Panc1 (cell line): ENCODE measurements at places on chromosomes 7 and 10.

DNA sequence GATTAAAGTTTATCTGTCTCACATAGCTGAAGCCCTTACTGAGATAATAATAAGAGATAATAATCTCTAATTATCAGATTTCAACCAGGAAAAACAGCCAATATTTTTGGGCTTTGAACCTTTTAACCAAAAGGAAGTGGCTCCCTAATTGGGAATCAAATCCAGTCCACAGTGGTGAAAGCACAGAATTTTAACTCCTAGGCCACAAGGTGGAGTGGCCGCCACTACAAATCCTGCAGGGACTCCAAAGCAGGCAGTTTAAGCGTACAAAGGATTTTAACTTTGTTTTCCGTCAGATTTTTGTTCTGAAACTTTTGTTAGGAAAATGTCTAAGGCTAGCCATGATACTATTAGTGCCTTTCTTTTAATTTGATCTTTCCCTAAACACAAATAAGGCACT, 99.6 kb upstream of the CCNY start:
- DNase-seq: no peak

GRCh38 chr7:81173766-81174281, 255.0 kb upstream of the SEMA3C start:
- DNase-seq: peak; percentile 38

DNA sequence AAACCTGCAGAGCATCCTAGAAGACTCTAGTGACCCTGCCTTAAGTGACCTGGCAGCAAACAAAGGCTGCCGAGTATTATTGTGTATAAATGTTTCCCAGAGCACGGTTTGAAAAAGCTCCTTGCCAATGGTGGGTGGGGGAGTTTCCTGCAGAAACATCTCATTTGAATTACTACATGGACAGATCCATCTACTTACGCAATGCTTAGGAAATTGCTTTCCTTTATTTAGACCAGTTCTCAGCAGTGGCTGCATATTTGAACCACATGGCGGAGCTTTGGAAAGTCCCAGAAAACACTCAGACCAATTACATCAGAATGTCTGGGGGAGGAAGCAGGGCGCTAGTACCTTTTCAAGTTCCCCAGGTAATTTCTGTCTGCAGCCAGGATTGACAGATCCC, 560.9 kb downstream of the SDK1 start:
- DNase-seq: no peak

DNA sequence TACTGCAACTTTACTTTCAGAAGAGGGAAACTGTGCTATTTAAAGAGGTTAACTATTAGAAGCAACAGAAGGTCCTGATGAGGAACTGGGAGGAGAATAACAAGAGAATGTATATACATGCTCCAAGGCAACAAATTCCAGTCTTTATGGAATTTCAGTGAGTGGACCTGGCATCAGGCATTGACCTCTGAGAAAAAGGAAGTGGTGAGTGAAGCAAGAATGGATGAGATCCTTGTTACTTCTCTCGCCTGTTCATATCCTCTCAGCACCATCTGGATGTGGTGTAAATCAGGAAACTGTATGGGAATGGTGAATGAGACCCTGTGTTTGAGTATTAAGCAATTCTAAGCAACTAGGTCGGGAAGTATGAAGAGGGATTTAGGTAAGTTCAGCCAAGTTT, 30.3 kb upstream of the KBTBD2 start:
- no peak for DNase-seq

DNA sequence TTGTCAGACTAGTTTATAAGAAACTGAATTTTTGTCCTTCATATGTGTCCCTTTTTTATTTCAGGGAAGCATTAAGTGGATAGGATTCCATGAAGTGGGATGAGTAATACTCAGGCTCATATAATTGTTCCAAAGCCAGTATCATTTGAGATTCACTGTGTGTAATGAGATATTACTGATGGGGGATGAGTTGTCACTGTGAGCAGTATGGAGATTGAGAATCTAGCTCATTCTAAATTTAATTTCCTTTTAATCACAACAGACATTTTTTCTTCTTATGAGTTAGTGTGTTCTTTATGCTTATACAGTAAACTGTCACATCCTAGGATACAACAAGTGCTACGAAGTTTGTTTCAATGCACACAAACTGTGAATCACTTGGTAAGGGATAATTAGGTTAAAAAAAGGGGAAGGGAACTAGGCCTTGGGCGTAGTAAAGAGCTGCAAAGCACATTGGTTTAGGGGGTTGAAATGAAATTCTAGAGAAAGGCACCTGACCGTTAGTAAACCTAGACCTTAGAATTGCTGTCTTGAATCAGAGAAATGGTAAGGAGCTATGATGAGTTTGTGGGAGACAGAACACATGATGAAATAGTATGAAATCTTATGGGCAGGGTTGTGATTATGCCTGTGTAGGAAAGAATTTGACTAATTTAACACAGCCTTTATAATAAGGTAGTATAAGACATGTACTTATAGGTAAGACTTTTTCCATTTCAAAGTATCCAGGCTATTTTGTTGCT, 153.4 kb downstream of the MLLT10 start:
- DNase-seq: no peak

GRCh38 chr7:31816810-31817209, 129.8 kb downstream of the PPP1R17 start:
- no peak for DNase-seq

DNA sequence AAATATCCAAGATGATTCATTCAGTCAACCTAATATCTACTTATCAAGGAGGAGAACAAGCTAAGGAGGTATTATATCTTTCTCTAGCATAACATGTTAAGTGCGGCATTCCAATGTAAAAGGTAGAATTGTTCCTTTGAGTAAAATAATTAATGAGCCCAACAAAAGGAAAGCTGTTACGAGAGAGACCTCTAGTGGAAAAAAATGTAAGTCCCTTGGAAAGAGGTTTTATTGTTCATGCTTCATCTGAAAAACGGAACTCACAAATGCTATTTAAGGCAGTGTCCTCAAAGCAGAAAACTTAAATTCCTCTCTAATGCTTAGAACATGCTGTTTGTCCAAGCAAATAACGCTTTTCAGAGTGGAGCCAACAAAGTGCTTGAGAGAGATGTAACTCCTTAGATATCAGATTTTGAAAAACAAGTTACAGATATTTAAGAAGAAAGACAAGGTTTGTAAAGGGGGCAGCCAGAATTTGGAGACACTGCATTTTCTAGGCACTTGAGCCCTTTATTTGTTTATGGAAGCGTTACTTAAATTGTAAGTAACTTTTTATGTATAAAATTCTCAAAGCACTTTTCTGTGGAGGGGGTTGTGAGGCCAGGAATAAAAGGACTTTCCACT, 119.9 kb downstream of the TFEC start:
- peak; percentile 13 for DNase-seq

DNA sequence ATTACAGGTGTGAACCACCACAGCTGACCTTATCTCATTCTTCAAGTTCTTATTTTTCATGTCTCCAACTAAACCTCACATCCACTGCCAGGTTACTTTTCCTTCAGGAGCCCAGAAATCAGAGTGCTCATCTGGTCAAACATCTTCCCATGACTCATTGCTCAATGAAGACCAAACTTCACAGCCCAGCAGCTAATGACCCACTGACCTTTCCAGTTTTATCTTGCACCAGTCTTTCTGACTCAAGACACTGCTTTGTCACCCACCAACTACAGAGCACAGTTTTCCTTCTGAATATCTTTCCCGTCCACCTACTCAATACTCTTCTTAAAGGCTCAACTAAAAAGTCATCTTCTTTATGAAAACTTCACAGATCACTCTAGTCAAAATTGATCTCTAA, 245.1 kb downstream of the CHCHD3 start:
- no peak for DNase-seq

- DNase-seq: no peak
These were observed 166.2 kb upstream of the FAM3C start for GRCh38 chr7:121562259-121562658.

DNA sequence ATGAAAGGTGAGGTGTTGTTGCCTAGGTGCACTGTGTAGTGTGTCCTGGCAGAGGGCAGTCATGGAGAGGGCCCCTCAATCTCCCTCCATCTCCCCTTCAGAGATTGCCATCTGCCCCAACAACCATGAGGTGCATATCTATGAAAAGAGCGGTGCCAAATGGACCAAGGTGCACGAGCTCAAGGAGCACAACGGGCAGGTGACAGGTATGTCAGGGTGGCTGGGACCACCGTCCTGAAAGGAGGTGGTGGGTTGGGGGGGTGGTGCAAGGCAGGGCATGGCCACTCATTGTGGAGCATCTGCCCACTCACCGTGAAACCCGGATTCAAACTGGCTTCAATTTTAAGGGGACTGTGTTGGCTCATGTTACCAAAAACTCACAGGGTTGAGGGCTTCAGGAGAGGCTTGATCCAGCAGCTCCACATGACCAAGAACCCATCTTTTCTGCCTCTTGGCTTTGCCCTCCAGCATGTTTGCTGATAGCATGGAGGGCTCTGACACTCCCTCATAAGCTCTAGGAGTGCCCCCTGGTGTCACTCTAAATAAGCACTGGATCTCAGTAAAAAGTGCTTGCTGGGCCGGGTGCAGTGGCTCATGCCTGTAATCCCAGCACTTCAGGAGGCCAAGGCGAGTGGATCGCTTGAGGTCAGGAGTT, 12.2 kb downstream of the ARPC1B start:
- DNase-seq: no peak

DNA sequence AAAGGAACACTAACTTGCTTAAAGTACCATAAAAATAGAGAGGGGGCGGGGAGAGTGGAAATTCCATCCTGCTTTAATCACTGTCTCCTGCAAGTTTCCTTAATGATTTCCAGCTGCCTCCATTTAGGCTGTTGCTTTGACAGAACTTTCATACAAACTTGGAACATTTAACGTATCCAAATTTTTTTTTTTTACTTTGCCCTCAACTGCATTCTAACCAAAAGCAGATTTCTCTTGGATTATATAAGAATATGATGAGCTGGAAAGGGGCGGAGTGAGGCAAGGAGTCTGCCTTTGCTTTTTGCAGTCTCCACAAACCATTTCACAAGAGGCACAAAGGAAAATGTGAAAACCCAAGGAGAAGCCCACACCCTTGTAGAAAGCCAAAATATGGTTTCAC, 46.6 kb upstream of the COL1A2 start:
- no peak for DNase-seq

GRCh38 chr10:86283466-86284287, 82.9 kb downstream of the GRID1 start:
- no peak for DNase-seq

DNA sequence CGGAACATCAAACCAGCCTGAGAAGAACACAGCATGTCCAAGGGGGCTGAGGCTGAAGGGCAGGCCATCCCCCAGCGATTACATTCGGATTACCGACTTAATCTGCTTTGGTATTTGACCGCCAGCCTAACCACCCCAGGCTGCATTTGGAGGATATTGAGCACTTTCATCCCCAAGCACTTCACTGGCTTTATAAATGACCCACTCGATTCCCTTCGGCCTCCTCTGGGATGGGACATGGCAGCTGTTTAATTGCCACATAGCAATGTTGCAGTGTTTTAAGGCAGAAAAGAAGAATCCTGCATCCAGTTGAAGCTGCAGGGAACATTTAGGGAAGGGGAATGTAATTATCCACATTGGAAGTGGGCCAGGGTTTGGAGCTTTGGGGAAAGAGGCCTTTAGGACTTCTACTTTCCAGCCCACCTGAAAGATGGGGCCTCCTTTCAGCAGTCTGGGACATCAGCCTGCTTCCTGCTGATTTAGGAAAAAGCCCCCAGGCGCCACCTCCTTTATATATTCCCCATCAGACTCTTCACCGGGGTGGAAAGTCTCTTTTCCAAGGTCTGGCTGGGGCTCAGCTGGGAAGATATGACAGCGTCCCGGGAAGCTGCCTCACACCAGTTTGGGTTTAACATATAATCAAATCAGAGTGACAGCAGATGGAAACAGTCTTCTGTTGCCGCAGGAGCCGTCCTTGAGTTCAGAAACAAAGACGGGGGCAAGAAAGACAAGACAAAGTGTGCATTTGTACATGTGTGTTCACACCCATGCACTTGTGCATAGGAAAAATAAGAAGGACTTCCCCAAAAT, 9.2 kb downstream of the DPCD start:
- DNase-seq: no peak

DNA sequence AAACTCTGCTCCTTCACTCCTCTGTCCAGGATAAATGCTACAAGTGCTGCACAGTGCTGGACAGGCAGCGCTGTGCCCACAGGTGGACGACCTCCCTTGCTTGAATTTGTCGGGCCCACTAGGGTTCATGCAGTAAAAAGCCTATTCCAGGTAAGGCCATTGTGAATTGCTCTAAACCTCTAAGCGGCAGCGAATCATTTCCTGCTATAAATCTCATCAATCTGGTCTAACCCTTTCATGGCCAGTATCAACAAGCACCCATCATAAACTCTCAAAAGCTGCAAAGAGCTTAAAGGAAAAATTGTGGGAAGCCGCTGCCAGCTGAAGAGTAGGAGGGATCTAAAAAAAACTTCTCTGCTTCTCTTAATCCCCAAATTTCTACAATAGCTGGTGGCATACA, 134.2 kb downstream of the SLC25A13 start:
- no peak for DNase-seq

DNA sequence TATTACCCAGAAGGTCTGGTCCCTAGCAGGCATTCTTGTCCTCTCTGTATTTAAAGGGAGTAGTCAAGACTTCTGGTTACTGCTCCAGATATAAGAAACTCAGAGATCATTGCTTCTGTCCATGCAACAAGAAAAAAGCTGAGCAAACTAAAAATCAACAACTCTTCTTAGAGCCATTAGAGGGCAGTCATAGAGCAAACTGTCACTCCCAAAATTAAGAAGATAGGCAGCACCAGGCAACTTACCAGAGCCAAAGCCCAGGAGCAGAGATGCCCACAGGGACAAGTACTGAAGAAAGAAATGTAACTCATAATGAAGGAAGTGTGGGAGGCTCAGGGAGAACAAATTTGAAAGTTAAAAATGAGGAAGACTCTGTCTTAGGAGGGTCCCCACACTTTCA, 472.9 kb upstream of the COBL start:
- DNase-seq: no peak

DNA sequence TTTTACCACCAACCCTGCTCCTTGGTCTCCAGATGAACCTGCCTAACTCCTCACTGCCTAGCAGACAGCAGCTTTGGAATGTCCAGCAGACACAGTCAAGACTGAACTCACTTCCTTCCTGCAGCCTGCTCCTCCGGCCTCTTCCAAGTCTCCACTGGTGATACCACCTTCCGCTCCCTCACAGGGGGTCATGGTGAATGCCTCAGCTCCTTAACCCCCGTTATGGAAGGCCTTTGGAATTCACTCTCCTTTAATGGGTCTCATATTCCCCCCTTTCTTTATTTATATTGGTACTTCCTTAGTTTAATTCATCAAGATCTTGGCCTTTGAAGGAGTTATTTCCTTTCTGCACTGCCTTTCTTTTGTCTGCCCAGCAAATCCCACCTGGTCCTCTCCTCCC, 44.9 kb upstream of the ZNF32 start:
- no peak for DNase-seq

GRCh38 chr7:131072505-131073091, 255.1 kb upstream of the MKLN1 start:
- no peak for DNase-seq

GRCh38 chr10:80170026-80170425, 35.3 kb downstream of the ANXA11 start:
- DNase-seq: no peak
